ENCODE measurements at places on chromosomes 5 and 9.
A peak's percentile ranks its signal among the peaks of the same experiment; 100 is the strongest.

DNA sequence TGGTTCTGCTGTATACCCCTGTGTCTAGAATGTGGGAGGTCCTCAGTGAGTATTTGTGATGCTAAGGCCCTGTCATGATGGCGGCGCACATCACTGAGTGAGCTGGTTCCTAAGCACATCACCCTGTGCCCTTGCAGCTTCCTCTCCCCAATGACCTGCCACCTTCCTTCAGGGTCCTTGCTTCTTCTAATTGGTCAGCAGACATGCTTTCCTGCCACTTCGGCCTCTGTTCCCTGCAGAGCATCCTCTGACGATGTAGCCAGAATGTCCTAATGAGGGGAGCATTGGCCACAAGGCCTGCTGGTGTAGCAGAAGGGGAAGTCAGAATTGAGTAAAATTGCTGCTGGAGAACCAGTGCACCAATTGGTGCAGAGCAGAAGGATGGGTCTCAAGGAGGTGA lies 31.1 kb upstream of the ANGPTL2 start:
- DNase-seq, result no peak

GRCh38 chr9:127177231-127177630 lies 54.8 kb upstream of the ANGPTL2 start:
- peak; percentile 24 for DNase-seq

GRCh38 chr5:117475919-117476318 lies 901.3 kb upstream of the SEMA6A start:
- DNase-seq, result no peak

DNA sequence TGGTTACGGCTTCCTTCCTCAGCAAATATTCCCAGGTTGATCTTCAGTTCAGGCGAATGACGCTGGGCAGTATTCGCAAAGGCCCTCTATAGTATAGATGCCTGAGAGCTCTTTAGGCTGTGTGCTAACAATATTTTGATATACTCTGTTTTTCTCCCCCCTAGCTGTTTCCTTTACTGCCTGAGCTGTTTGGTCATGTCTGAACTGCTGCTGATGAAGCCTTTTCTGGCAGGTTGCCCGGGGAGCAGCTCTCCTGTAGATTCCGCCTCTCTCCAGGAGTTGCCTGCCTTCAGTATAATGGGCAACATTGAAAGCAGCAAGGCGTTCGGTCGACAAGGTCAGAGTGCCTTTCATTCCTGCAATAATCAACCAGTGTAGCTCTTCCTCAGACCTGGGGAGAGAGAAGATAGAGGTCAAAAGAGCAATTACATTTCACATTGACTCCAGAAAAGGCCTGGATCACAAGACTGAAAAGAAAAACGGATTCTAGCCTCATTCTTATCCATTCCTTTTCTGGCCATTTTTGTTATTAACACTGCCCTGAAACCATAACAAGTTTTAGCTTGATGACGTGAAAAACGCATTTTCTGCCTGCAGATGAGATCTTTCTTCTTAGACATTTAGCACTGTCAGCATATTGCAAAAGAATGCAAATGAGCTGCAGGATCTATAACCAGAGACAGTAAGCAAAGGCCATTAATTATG lies 60.1 kb upstream of the ZNF608 start:
- DNase-seq, result peak; percentile 48

- DNase-seq, result no peak
Observed at GRCh38 chr9:5186416-5187169, 1.2 kb upstream of the INSL6 start.

DNA sequence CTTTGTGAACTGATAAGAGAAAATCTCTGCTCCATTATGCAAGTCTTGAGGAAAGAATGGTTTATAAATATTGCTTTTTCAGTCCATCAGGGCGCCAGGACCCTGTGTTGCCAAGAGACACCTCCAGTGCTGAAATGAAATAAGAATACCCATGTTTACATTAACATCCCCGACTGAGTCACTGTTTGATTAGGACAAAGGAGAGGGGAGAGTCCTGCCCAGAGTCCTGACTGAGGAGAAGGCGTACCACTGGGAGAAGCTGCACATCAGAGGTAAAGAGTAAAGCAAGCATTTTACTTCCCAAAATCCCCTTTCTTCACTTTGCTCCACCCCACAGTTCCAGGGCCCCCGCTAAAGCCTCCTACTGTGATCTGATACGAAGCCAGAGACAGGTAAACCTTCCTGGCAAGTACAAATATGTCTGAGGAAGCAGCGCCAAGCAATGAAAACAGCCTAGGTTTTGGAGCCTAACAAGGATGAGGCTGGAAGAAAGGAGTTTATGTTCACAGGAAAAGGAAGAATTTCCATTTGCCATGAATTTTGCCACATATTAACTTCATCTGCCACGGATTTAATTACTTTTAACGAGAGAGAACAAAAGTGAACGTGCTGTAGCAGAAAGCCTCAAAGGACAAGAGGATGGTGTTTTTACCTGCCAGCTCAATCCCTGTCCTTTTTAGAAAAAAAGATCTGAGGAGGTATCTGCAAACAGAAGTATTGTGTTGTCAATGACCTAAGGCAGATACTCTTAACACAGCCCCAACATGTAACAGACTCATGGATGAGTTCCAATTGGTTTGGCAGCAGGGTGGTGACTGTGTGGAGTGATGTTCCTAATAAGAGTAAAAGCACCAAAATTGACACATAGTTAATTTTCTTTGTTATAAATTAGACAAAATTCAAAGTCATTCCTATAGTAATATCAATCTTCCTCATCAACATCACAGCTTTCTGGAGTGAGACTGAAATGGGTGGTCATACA lies 209.4 kb upstream of the TLE4 start:
- no peak for DNase-seq

DNA sequence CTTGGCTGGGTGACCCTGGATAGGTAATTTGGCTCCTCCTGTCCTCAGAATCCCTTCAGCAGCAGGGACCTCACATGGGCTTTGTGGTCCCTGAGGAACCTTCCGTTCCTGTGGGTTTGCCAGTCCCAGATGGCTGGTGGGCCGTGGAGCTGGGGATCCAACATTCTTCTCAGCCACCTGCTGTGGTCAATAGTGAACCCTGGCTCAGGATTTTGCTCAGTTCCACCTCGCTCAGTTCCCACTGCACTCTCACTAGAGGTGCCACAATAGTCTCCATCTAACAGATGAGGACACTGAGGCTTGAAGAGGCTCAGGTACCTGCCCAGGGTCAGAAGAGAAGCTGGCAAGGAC lies 17.1 kb upstream of the SPOUT1 start:
- DNase-seq, result no peak

- no peak for DNase-seq
Observed at GRCh38 chr9:123643518-123643917, 286.4 kb downstream of the DENND1A start.
